ENCODE measurements at places on chromosomes 1 and 21.

DNA sequence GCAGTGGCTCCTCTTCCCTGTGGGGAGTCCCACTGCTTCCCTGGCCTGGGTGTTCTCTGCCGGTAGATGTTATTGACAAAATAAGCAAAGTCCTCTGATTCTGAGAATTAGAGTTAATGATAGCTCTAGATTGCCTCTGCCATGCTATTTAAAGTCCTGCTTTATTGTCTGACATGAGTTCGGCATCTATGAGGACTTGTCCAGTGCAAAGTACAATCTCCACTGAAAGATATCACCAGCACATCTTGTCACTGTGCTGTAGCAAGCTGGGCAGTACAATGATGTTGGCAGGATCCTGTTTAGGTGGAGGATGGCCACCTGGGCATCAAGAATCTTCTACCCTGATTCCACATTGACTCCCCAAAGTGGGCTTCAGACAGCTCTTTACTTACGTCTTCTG is 54.0 kb upstream of the ATP5PO start:
- no peak for DNase-seq

DNA sequence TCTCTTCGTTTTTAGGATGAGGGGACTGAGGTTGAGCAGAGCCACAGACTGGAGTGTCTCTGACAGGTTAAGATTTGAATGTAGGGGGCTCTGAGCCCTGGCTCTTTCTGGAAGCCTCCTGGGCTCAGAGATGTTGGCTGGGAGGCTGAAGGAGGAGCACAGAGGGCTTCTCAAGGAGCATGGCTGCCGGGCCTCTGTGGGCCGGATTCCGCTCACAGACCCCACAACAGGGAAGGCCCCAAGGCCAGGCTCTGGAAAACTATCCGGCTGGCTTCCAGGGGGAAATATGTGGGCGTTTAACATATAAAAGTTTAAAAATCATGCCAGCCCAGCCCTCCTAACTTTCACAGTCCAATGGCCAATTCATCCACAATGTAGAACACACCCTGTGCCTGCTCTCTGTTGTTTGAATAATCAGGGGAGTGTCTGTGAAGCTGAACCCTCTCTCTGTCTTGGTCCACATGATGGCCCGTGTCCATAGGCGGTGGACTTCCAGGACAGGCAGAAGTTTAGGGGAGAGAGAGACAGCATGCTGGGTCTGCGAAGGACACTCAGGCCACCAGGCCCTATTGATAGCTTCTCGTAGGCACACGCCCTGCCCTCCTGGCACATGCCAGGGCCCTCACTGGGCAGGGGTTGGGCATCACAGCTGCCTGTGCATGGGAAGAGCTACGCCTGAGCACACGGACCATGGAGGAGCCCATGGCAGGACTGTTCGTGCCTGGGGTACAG is 10.8 kb downstream of the OBSCN start:
- no peak for DNase-seq

GRCh38 chr1:53370369-53370961 is 42.6 kb upstream of the LRP8 start:
- DNase-seq = no peak

DNA sequence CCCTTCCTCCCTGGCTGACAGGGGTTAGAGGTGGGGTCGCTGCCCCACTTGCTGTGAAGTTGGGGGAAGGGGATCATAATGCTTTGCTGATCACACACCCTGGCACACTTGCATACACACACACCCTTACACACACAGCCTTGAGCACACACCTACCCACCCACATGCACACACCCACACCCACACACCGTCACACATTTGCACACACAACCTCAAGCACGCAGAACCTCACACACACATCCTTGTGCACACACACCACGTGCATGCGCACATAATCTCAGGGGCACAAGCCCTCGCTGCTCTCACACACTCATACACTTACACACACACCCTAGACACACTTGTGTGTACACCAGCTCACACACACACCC is 16.4 kb upstream of the TNFRSF8 start:
- DNase-seq = no peak

DNA sequence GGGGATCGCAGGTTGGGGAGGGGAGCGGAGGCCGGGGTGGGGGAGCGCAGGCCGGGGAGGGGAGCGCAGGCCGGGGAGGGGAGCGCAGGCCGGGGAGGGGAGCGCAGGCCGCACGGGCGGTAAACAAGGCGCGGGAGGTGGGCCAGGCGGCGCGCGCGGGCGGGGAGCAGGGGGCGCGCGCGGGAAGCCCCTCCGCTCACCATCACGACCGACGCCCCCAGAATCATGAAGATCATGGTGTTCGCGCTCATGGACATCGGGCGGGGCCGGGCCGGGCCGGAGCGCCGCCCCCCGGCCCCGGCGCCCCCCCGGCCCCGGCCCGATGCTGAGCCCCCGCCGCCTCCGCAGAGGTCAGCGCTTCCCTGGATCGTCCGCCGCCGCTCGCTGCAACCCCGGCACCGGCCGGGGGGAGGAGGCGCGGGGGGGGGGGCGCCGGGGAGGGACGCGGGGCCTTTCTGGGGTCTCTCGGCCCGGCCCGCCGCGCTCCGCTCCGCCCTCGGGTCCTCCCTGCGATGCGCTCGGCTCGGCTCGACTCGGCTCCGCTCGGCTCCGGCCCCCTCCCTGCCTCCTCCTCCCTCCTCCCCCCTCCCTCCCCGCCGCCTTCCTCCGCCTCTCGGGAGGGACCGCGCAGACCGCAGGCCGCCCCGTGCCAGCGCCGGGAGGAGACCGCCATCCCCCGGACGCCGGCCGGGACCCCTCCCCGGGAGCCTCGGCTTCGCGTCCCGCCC is at the start of gene TMEM240:
Gene TMEM240, minus strand, starts transcription at position 535 of the 728 bp plus-strand sequence. Its CDS starts 278 bp downstream, at position 257.
- no peak for DNase-seq

DNA sequence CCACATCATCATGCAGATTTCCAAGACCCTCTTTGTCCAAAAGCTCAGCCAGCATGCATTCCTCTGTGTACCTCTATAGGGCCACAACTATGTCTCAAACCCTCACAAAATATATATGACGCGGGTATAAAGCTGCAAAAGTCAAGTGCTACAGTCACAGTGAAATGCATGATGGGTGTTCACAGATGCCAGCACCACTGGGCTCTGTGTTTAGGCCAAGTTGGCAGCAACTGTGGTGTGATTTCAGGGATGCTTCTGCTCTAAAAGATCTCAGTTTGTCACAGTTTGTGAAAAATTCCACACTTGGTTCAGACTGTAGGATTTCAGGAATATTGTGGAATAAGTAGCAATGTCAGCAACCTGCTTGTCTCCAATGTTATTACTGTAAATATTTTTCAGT is 23.9 kb upstream of the SELP start:
- no peak for DNase-seq

DNA sequence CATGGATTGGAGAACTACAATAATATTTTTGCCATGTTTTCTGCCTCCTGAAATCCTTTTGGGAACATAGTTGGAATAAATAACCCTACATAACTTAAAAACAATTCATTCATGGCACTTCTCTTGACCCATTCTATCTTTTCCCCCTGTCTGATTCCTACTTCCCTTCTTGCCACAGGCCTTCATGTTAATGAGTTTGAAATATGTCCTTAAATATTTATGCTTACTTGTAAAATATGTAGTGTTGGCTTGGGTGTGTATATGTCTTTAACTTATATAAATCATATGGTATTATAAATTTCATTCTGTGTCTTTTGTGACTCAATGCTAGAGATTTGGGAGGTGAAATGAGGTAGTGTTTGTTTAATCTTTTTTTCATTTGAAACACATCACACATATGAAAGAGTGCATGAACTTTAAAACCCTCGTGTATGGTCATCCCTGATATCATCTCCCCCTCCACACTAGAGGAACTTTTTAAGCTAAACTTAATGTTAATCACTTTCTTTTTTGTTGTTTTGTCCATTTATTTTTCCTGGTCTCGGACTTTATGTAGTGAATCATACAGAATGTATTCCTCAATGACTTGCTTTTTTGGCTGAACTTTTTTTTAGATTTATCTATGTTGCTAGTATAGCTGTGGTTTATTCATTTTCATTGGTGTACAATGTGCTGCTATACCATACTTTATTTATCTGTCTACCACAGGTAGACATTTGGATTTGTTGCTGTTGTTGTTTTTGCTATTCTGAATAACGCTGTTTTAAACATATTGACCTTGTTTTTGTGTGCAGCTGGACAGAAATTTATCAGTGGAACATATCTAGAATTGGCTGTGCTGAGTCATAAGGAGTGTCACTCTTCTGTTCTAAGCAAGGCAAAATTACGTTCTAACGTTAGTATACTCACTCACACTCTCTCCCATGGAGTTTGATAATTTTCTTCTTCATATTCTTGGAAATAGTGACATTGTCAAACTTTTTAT is 441.6 kb downstream of the PLPP3 start:
- DNase-seq = no peak

DNA sequence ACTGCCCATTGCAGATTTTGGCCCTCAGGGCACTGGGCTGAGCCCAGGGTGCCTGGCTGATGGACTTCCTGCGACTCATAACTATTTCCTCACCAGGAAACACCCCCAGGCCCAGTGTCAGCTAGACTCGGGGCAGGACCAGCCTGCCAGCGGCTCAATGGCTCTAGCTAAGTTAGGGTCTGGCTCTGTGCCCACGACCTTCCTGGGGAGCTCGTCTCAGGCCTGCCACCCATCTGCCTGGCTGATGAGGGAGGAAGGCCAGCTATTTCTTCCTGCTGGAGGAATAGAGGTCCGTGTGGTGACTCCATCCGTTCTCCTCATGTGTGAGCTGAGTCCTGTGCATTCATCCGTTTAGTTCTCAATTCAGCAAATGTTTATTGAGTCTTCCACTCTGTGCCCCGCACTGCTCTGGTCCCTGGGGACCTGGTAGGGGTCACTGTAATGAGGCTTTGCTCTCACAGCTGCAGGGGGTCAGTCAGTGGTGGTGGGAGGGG is 44.5 kb downstream of the KIRREL1 start:
- no peak for DNase-seq

DNA sequence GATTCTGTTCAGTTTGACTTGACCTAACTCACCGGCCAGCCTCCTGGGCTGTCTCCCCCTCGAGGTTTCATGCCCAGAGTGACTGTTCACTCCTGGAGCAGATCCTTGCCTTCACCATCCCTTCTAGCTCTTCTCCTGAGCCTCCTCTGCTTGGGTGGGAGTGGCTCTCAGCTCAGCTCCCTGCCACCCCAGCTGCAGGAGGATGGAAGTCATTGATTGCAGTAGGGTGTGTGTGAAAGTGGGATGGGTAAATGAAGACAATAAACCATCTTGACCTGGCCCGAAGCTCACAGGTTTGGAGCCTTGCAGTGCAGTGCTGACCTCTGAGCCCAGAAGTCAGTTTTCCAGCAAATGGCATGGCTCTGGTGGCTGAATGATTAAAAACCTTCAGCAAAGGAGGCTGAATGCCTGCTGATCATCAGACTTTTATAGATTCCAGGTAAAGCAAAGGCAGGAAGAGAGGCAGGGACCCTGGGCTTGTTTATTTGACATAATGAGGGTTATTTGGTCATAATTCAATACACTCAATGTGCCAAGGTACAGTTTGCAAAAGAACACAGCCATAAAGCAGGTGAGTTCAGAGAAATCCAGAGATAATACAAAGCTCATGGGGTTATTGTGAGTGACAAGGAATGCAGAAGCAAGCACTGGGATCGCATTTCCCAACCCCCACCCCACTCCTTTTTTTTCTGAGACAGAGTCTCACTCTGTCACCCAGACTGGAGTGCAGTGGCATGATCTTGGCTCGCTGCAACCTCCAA is 17.5 kb upstream of the TFF3 start:
- no peak for DNase-seq
